ENCODE measurements at places on chromosomes 6 and 20.

DNA sequence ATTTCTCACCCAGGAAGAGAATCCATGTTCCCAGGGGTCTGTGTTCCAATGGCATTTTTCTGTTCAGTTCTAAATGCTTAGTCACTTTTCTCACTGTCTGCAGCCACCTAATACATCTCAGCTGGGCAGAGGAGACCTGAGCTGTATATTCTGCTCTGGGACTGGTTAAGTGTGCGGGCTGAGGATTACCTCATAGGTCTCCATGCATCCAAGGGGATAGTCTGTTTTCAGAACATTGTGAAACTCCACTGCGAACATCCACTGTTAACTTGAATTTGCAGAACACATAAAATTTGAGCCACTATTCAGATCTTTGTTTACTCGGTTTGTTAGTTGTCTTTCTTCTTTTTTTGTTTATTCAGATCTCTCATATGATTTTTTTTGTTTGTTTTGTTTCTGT, 947.1 kb downstream of the TFAP2A start:
- DNase-seq, result no peak

DNA sequence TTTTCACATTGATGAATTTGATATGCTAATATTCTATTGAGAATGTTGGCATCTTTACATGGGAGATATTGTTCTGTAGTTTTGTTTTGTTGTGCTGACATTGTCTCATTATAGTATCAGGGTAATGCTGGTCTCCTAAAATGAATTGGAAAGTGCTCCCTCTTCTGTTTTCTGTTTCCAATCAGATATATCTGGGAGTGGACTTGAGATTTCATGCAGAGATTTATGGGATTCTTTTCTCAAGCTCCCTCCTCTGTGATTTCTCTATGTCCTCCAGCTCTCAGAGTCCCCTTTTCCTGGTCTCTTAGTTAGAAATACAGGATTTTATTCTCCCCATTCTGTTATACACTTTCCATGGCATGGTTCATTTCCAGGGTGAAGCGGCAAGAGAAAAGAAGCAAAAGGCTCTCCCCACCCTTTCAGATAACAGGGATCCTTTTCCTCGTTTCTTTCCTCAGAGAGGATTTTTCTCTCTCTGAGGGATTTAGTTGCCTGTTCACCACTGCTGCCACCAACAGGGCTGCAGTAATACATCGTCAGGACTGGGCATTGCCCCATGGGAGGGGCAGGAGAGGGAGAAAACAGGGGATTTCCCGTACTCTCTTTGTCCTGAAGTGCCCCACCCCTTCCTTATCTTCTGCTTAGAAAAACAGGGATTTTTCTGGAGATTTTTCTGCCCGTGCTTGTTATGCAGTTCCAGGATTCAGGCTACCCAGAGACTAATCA, 59.3 kb upstream of the STMND1 start:
- DNase-seq, result no peak

DNA sequence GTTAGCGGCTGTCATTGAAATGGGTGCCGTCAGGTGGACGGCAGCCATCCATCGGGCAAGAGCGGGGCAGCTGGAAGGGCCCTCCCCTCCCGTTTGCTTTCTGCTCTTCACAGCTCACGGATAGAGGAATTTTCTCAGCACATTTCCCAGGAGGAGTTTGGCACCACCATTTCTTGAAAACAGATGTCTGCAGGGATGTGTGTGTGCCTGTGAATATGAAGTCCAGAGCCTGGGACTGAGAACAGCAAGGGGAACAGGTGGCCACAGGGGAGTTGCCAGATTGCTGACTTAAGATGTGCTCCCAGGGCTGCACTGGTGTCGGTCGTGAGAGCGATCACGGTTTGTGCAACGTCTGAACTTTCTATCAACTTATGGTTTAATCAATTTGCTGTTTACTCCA, 22.1 kb upstream of the ECI2 start:
- no peak for DNase-seq

- DNase-seq, result no peak
Observed at GRCh38 chr20:917416-917815, 1.3 kb upstream of the ANGPT4 start.

DNA sequence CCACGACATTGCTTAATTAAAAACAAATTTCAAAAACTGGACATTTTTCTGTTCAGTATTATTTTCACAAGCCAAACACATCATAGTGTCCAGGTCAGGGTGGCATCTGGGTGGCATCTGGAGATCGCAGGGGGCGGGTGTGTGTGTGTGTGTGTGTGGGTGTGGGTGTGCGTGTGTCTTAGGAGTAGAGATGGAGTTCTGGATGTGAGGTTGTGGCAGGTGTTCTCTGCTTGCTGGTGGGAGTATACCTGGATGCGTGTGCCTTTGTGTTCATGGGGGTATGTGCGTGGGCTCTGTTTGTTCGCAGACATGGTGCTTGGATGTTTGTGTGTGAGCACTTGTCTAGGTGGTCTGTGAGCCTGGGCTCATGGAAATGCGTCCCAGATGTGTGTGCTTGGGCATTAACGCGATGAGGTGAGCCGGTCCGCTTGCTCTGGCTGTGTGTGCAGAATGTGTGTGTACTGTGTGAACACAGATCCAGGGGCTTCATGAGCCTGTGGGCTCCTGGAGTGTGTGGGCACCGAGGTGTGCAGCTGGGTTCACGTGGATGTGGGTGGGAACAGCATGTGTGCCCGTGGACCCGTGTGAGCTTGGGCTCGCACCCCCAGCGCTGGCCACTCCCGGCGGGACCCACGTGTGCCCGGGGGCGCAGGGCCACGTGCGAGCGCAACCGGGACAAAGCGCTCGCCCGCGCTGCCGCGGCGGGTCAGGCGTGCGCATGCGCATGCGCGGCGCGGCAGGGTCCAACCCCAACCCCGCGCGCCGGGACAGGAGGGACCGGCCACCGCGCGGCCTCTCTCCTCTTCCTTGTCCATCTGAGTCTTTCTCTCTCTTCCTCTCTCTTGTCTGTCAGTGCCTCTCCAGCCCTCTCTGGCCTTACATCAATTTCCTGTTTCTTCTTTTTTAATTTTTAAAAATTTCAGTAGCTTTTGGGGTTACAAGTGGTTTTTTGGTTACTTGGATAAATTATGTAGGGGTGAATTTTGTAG, 60.4 kb downstream of the SRC start:
- DNase-seq, result peak; percentile 22

DNA sequence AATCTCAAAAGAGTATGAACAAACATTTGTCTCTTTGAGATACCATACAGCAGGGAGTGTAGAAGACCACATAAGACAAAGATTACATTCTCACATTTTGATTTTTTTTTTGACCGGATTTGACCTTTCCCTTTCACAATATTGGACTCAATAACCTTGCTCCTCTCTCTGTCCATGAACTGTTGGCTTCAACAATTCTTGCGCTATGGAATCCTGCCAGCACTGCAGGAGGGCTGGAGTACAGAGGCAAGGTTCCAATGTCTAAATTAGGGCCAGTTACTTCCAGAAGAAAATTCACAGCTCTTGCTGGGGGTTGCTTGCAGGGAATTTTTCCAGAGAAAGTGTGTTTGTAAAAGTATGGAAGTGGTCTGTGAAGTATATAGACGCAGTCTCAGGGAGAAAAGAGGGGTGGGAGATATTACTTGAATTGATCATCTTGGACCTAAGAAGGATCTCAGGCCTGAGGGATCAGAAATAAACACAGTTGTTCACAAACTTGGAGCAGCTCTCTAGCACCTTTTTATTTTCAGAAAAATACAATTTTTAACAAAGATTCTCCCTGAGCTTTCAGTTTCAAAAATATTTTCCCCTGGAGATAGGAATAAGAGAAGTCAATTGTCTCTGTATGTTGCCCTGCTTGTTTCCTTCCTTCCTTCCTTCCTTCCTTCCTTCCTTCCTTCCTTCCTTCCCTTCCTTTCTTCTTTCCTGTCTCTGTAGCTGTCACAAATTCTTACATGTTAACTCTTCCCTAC, 765.9 kb downstream of the BCKDHB start:
- DNase-seq, result no peak

DNA sequence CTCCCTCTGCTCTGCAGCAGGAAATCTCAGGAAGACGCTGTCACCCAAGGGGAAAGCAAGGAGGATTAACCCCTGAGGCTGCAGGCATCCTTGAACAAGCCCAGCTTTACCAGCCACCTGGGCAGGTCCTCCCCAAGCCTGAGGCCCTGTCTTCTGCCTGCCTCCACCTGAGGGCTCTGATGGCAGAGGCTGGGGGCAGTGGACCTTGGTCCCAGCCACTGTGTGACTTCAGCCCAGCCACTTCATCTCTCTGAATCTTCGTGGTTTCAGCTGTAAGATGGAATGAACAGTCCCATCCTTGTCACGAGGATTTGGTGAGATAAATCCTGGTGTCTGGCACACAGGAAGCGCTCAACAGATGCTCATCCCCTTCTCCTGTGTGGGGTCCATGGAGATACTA, 8.5 kb upstream of the VSTM2L start:
- no peak for DNase-seq

GRCh38 chr20:19378058-19378457, 165.6 kb downstream of the SLC24A3 start:
- no peak for DNase-seq

DNA sequence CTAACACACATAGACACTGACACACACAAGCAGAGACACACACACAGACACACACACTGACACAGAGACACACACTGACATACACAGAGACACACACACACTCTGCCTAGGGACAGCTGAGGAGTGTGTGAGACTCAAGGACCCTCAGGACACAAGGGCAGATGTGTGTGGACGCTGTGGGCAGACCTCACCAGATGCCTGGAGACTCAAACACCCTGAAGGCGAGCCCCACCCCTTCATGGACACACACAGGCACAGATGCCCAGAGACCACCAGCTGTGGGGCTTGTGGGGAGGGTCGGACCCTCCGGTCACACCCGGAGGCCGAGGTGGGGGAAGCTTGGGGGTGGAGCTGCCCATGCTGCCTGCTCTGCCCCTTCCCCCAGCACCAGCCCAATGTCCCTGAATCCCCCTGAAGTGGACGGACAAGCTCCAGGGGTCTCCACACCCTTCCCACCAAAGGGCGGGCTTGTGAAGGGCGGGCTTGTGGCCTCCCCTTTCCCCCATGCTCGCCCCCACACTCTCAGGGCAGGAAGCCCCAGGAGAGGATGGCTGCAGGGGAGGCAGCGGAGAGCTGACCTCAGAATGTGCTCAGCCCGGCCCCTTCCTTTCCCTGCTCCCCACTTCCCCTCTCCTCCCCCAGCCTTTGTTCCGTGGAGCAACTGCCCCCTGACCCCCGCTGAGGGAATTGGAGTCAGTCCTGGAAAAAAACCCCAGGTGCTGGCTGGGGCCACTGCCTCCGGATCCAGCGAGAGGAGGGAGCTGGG, 13.9 kb upstream of the ABHD16B start:
- DNase-seq, result no peak

DNA sequence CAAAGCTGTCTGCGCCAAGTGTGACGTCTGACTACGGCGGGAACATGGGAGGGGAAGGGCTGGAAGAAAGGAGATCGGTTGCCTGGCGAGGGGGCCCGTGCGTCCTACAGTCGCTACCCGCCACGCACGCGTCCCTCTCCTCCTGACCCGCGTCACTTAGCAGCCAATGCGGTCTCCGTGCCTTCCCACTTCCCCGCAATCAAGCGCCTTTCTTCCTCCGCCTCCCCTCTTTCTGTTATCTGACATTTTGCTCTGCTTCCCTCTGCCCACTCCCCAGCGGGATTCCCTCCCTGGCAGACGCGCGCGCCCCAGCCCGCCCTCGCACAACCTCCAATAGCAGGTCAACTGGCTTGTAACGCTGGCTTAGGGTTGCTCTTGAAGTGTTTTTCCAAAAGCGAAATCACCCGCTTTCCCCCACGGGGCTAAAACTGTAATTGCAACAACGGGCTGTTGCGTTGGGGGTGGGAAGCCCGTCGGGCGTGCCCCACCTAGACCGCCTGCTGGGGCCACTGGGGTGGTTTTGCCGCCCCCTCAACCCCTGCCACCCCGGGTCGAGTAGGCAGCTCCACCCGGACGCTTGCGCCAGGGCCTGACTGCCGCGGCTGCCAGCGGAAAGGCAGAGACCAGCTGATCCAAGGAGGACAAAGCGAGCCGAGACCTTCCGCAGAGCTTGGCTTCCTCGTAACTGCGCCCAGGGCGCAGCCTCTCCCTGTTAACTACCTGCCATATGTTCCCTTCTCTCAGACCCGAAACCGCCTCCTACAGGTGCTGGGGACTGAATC, 6.2 kb upstream of the SOX4 start:
- peak; percentile 1 for DNase-seq

DNA sequence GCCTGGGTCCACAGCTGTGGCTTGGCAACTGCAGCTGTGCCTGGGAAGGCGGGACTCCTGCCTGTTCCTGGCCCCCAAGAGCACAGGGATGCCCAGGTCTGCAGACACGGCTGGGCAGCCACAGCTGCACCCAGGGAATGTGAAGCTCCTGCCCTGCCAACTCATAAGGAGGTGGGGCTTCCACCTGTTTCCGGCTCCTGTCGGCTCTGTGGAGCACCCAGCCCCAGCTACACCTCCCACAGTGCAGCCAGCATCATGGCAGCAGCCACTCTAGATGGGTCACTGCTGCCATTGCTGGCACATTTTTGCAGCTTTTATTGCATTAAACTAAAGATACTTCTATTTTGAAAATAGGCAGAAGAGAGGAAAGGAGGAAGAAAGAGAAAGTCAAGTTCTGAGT, 207.9 kb downstream of the SAMD5 start:
- DNase-seq, result no peak

- no peak for DNase-seq
Observed at GRCh38 chr6:105838171-105838570, 248.0 kb upstream of the PRDM1 start.

- DNase-seq, result no peak
Observed at GRCh38 chr20:14861028-14861699, 523.8 kb upstream of the FLRT3 start.

DNA sequence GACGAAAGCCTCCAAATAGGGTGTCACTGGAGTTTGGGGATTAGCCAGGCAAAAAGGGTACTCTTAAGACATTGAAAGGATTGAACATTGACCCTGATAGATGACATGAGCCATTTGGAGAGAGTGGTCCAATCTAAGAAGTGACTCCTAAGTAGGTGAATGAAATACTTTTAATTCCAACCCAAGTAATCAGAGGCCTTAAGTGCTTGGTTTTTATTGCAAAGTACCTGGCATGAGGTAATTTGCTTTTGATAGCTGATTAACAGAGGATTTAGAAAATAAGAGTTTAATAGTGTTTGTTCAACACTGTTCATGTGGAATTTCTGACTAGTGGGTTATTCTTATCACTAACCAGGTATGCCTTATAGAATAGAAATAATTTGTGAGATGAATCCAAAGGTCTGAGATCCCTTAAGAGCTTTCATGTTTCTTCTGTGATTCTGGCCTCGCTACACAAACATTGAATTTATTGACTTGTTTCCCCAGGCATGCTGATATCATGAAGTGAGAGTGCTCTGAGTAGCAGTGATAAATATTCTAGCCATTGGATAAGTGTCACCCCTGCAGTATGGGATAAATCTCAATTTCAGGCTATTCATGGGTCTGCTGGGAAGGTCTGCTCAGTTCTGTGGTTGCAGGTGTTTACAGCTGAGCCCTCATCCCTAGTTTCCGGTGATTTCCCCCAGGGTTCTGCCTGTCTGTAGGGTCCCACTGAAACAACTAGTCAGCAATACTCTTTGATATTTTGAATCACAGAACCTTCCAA, 6.5 kb downstream of the NCOA7 start:
- DNase-seq, result no peak

DNA sequence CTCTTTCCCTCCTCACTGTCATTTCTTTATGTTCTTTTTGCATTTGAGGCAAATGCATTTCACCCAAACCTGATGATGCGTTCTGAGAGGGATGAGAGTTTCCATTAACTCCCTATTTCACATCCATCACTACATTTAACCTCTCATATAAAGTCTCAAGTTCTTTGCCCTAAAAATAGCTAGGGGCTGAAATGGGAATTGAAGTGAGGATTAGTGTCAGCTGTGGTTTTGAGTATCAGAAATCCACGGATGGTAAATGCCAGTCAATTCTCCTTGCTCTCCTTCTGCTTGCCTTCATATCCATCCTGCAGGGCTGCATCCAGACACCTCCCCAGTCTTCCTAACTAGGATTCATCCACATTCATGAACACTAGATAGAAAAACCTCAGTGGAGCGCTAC, 10.0 kb upstream of the DTNBP1 start:
- no peak for DNase-seq

All from stimulated activated CD8-positive, alpha-beta memory T cell treated with anti-CD3 and anti-CD28 coated beads, Interleukin-15, amount 100 ng/mL, for 24 hours (primary cell).